Fibroblast of skin of right biceps (primary cell): ENCODE measurements at places on chromosomes 5 and 9.

GRCh38 chr5:138315751-138316278 lies 15.8 kb downstream of the CDC25C start:
- DNase-seq, result no peak

DNA sequence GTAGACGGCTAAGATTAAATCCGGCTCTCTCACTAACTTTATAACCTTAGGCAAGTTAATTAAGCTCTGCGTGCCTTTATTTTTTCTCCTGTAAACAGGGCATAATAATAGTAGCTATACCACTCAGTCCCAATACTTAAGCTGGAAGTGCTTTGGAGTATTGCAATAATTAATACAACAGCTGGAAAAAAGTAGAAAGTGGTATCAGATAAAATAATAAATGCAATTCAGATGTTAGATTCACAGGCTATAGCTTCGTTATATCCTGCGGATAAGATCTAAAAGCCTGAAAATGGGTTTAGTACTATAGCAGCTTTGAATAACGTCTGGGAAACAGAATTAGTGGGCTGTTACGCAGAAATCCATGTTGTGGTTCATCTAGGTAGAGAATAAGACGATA lies 51.8 kb downstream of the MEGF9 start:
- DNase-seq, result no peak

- DNase-seq, result no peak
Observed at GRCh38 chr9:135581636-135582426, 20.3 kb downstream of the PAEP start.

- DNase-seq, result no peak
Observed at GRCh38 chr9:104861397-104861796, 66.6 kb downstream of the ABCA1 start.

DNA sequence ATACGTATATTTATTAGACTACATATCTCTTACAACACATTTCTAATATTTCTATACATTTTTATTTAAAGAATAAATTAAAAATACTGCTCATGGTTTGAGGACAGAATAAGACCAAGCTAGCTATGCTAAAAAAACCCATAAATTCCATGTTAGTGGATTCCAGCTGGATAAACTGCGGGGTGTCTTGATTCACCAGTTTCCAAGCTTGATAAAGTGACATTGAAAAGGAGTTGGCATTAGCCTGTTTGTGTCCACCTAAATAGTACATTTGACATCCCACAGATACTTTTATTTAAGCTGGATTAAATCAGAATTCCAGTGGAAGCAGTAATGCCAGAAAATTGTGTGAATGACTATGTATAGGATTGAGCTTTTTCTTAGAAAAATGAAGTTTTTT lies 80.1 kb downstream of the GABRA6 start:
- no peak for DNase-seq
